ENCODE measurements at places on chromosomes 5 and 9.

DNA sequence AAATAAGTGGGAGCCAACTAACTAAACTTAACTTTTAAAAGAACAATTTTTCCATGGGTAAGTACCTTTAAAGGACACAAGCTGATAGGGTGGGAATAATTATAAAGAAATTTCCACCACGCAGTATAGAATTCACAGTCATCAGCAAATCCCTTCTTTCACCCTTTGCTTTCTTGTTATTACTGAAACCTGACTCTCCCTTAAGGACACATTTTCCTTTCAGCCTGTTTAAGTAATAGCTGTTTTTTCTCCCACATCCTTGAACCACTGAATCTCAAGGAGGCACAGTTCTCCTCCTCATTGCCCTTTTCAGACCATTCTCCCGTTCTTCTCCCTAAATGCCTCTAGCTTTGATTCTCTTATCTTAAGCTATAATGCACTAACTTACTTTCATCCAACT, 6.3 kb downstream of the C5orf15 start:
- DNase-seq: no peak

DNA sequence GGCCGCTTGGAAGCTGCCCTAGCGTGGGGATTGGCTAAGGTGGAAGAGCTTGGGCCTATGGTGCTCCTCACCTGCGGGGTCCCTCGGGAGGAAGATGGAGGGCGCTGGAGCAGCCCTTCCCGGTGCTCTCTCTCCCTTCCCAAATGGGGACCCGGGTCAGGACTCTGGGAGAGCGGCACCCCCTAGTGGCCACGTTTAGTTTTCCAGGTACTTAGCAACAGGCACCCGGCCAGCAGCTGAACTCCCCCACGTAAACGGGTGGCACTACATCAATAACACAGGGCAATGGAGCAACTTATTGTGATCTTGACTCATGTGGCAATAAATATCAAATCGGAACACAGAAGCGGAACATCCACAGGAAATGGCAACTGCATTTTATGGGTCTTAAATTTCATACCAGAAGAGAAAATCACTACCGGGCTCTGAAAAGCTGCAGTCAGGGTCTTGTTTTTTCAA, 316.6 kb downstream of the AGTPBP1 start:
- DNase-seq: peak; percentile 69

DNA sequence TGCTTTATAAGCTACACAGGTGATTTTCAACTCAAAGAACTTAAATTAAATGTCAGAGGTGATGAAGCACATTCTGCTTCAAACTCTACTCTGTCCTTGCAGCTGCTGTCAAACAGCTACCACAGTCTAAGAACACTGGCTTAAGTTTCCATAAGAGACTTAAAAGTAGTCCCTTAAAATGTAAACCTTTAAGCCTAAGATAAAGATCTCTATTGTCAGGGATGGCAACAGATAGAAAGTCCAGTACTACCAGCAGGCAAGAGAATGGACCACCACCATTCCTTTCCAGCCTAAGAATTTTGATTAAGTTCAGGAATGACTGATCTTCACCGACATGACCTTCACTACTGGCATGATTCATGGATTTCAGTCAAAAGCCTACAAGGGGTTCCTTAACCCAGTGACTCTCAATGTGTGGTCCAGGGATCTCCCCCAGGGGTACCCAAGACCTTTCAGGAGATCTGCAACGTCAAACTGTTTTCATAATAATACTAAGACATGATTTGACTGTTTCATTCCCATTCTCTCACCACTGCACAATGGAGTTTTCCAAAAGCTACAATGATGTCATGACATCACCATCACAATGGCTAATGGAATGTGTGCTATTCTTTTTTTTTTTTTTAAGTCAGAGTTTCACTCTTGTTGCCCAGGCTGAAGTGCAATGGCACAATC, 41.1 kb upstream of the PLPP6 start:
- DNase-seq: no peak

- no peak for DNase-seq
Measured at GRCh38 chr5:138349852-138350562, 2.5 kb upstream of the KDM3B start.

DNA sequence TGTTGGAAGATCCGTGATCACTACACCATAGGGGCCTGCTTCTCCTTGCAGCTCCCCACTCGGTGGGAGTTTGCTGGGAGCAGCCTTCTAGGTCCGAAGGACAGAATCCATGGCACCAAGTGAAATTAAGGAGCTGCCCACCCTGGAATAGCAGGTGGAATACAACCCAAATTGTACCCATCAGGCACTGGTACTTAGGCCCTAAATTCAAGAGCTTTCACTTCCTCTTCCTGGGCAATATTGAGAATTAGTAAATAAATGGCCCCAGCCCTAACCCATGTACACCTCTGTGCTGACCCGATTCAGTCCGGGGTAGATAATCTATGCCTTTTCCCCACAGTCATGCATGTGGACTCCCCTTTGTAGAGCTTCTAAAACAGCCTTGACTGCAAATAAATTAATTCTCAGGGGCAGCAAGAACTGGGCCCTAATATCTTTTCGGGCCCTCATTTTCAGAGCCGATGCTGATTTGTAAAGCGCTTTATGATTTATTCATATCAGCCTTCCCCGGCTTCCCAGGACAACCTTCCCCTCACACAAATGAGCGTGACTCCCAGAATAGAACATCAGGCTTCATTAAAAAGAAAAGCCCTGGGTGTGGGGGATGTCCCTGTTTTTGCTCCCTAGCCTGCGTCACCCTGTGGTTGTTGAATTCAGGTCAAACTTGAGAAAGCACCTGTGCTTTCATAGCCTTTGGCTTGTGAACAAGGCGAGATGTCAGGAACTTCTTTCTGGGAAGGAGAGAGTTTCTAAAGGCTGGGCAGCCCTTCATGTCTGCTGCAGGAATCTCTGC, 126.1 kb upstream of the TBC1D2 start:
- DNase-seq: no peak

GRCh38 chr5:86979811-86980411, 287.8 kb upstream of the RASA1 start:
- no peak for DNase-seq

- DNase-seq: no peak
Measured at GRCh38 chr5:174655351-174655750, 69.0 kb upstream of the MSX2 start.

- DNase-seq: peak; percentile 14
Measured at GRCh38 chr5:119470851-119471451, 18.7 kb downstream of the HSD17B4 start.

DNA sequence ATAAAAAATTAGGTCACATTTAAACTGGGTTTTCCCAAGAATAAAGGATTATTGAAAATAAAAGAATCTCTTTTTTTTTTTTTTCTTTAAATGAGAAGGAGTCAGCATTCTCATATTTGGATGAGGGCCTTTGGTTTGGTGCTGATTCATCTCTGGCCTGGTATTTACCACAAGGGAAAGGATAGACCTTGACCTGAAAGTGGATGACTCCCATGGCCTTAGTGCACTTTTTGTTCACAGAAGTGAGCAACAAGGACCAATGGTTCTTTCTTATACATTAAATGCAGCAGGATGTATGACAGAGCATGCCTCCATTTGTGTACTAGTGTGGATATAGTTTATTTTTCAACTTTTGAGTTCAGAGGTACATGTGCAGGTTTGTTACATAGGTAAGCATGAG, 6.9 kb downstream of the YTHDC2 start:
- peak; percentile 35 for DNase-seq

- DNase-seq: peak; percentile 5
Measured at GRCh38 chr9:71638627-71639026, 129.7 kb downstream of the CEMIP2 start.

DNA sequence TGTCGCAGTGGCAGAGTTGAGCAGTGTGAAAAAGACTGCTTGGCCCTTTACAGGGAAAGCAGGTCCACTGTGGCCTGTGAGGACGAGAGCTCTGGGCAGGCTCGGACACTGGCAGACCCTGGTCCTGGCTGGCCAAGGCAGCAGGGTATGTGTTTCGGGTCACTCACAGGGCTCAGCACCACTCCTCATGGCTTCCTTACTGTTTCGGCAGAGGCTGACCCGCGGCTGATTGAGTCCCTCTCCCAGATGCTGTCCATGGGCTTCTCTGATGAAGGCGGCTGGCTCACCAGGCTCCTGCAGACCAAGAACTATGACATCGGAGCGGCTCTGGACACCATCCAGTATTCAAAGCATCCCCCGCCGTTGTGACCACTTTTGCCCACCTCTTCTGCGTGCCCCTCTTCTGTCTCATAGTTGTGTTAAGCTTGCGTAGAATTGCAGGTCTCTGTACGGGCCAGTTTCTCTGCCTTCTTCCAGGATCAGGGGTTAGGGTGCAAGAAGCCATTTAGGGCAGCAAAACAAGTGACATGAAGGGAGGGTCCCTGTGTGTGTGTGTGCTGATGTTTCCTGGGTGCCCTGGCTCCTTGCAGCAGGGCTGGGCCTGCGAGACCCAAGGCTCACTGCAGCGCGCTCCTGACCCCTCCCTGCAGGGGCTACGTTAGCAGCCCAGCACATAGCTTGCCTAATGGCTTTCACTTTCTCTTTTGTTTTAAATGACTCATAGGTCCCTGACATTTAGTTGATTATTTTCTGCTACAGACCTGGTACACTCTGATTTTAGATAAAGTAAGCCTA, 15.7 kb downstream of the SQSTM1 start:
- DNase-seq: peak; percentile 65

DNA sequence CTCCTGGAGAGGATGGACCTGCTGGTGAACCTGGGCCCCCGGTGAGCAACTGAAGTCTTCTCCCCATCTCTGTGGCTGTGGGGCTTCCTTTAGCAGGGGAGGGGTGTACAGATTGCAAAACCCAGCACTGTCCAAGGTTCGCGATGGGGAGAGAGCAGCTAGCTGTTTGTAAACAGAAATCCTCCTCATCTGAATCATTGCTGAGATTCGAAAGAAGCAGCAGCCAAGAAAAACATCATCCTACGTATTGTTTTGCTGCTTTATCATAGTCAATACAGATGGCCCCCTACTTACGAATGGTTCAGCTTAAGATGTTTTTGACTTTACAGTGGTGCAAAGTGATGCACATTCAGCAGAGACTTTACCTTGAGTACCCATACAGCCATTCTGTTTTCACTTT, 80.0 kb upstream of the TGFBR1 start:
- DNase-seq: no peak

GRCh38 chr5:37308793-37309192, 59.6 kb upstream of the CPLANE1 start:
- no peak for DNase-seq

- DNase-seq: no peak
Measured at GRCh38 chr9:99103901-99104458, 933 bp upstream of the TGFBR1 start.

- no peak for DNase-seq
Measured at GRCh38 chr9:110599468-110599867, 19.9 kb upstream of the SVEP1 start.

GRCh38 chr9:72140586-72140985, 8.7 kb upstream of the GDA start:
- no peak for DNase-seq

- DNase-seq: peak; percentile 87
Measured at GRCh38 chr5:159515909-159516415, 185.7 kb upstream of the IL12B start.

GRCh38 chr5:16552666-16553343, 64.0 kb downstream of the RETREG1 start:
- peak; percentile 75 for DNase-seq

DNA sequence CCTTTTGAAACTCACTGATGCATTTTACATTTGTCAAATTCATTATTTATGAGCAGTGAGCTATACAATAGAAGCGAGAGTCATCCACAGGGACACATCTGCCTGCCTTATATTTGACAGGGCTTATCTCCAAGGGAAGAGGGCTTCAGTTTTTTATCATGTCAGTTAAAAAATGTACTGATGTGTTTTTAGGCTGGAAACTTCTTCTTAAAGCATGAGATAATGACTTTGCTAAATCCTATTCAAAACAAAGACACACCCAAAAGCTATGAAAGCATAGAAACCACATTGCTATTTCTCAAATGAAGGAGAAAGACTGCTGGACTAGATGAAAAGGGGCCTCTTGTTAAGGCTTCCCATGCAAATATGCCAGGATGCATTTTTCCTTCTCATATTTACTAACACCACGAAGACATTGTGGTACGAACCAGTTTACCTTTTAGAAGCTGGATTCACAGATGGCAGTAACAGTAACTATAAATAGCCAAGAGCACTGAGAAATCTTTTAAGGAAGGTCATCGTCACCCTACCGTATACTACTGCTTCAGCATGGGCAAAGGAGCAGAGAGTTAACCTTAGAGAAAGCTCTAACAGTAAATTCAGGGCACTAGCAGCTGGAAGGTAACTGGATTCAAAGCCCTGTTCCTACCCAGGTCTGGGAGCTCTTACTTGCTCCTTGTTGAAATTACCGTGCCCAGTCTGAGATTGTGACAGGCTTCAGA, 86.3 kb upstream of the IFNK start:
- DNase-seq: no peak

DNA sequence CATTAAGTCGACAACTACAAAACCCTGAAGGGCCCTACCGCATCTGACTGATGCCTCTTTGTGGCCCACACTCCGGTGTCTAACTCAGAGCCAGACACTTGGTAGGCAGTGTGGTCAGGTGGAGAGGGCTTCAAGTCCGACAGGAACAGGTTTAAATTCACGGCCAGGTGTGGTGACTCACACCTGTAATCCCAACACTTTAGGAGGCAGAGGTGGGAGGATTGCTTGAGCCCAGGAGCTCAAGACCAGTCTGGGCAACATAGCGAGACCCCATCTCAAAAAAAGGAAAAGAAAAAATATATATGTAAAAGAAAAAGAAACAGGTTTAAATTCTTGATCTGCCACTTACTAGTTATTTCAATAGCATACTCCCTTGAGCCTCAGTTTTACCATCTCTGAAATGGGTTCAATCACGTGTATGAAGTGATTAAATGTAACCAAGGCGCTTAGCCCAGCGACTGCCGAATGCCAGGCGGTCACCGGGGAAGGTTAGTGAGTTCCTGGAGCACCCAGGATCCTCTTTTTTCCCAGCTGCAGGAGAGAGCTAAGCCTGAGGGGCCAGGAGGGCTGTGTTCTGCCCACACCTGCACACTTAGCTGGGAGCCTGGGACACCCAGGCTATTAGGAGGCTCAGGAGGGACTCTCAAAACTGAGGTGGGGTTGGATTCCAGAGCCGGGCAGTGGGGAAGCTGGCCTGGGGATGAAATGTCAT, 943 bp downstream of the CLTB start:
- no peak for DNase-seq

GRCh38 chr9:35840881-35841644, 12.0 kb downstream of the TMEM8B start:
- DNase-seq: no peak

- DNase-seq: peak; percentile 52
Measured at GRCh38 chr9:35553670-35554543, 51.2 kb upstream of the TESK1 start.
